ENCODE measurements at places on chromosomes 1 and 21.

DNA sequence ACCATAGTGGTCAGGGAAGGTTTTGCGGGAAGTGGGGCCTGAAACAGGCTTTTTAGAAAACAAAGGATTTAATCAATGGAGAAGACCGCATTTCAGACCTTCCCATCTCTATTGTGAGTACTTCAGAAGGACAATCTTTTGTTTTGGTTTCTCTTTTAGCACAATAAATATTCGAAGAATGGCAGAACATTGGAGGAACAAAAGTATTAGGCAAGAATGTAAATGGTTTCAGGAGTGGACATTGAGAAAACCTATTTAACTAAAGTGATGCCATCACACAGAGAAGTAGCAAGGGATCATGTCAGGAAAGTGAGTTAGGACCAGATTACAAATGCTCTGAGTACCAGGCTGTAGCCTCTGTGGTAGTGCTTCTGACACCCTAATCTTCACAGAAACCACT is 26.8 kb upstream of the UBE2U start:
- no peak for DNase-seq

GRCh38 chr1:219430419-219430818 is 182.5 kb downstream of the ZC3H11B start:
- DNase-seq, result no peak

- DNase-seq, result no peak
Measured at GRCh38 chr1:117757668-117758067, 151.8 kb downstream of the TENT5C start.

GRCh38 chr21:28447462-28447861 is 545.2 kb downstream of the LTN1 start:
- no peak for DNase-seq

GRCh38 chr1:114750780-114751179 is 7.0 kb downstream of the CSDE1 start:
- no peak for DNase-seq

DNA sequence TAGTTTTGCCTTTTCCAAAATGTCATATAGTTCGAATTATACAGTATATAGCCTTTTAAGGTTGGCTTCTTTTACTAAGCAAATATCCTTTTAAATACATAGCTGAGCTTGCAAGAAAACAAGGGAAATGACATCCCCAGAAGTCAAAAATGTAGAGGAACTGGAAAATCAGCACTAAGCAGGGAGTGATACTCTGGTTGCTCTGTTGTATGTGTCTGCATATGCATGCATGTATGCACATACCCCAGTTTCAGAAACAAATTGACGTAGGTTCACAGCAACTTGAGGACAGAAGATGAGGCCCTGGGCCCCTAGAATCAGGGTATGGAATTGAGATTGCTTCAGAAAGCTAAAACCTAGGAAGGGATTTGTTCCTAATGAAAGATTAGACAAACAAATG is 75.1 kb upstream of the GNG4 start:
- no peak for DNase-seq

DNA sequence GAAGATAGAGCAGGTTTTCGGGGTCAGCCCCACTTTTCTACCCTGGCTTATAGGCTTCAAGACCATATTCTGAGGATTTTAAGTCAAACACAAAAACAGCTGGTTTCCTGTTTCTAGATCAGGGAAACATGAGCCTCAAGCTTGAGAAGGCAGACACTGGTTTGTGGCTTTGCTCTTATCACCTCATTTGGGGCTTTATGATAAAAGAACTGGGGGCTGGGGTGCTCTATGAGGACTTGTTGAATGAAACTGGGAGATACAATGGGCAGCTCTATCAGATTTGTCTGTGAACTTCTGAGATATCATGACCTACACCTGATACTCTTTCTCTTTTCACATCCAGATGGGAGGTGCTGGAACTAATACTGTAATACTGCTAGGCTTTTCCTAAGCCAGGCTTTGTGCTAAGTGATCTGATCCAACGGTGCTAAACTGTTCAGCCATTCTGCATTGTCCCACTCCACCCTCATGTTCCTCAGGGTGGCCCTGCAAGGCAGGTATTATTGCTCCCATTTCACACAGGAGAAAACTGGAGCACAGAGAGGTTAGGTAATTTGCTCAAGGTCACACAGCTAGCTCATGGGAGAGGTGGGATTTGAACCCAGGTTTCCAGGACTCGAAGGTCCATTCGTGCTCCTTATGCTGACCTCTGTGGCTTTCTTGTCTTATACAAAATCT is 6.6 kb downstream of the AJAP1 start:
- DNase-seq, result no peak

DNA sequence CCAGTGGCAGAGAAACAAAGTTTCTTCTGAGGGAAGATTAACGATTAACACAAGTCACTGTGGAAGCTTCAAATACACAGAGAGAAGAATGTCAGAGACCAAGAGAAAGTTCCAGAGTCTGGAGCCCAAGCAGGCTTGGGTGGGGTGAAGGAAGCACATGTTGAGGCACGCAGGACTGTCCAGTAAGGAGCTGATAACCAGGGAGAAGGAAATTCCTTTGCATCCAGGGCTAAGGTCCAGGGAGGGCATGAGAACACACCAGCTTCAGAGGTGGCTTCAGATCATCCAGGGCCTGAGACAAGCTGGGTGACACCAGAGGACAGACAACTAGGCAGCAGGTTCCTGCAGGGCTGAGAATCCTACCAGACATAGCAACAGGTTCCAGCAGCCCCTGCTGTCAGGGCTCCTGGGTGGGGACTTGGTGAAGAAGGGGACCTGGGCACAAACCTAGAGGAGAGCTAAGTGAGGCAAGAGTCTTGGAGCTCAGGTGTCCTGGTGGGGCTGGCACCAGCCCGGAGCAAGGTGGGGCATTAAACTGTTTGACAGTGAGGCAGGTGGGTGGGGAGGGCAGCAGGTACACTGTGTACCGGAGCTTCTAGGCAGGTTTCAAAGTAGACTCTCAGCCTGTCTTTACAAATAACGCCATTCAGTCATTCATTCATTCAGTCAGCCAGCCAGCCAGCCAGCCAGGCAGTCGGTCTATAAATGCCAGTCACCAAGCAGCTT is 2.6 kb upstream of the SPRR1A start:
- no peak for DNase-seq

GRCh38 chr1:93919780-93920179 is 10.6 kb upstream of the GCLM start:
- no peak for DNase-seq

GRCh38 chr1:40847023-40847745 is 15.0 kb downstream of the CITED4 start:
- DNase-seq, result no peak

DNA sequence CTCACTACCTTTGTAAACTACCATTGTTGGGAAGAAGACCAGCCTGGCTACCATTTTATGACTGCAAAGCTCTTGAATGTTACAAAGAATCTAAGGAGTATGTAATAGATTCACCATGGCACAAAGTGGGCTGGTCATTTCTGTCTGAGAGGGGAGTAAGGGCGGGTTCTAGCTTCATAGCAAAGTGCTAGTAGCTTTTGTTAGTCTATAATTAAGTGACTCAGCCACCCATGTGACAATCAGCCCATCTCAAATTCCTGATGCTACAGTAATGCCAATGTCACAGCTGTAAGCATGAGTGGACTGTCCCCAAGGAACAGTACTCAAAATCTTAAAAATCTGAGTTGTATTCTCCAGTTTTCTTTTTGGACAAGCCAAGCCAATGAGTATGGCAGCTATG is 15.4 kb upstream of the OTUD3 start:
- no peak for DNase-seq

DNA sequence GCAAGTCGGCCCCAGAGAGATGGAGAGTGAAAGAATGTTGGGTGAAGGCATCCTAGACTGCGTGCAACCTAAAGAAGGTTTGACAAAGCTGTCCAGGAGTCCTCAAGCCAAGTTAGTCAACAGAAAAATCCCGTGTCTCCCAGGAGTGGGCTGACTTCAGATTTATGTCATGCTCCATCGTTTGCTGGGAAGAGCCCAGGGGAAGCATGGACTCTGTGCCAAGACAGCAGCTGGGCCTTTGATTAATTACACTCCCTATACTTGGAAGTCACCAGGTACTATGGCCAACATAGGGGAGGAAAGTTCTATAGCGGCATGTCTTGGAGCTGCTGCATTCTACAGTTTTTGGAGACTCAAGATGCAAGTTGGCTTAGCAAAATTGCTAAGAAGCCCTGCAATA is 247.4 kb downstream of the KAZN start:
- DNase-seq, result no peak

GRCh38 chr1:219401724-219402625 is 210.9 kb downstream of the ZC3H11B start:
- DNase-seq, result no peak

DNA sequence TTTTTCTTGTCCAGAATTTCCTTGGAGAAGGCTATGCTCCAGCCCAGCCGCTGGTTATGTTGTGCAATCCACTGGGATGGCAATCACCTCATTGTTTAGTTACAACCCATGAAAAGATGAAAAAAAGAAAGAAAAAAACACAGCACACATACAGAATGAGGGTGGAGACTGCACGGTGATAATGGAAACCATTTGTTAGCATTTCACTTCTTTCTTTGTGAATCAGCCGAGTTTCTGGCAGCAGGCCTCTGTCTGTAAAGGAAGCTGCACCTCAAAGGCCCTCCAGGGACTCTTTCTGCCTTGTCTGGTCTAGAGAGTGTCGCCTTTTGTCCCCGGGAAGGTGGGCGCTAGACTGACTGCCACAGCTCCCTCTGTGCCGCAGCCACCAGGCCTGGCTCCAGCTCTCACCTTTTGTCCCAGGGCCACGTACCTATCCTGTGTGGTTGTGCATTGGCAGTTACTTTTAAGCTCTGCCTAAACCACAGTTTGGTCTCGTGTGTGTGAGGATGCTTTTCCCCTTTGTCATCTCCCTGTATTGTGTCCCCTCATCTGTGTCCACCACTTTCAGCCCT is 35.6 kb downstream of the NGF start:
- no peak for DNase-seq

- no peak for DNase-seq
Measured at GRCh38 chr1:197247465-197247864, 20.6 kb upstream of the CRB1 start.

DNA sequence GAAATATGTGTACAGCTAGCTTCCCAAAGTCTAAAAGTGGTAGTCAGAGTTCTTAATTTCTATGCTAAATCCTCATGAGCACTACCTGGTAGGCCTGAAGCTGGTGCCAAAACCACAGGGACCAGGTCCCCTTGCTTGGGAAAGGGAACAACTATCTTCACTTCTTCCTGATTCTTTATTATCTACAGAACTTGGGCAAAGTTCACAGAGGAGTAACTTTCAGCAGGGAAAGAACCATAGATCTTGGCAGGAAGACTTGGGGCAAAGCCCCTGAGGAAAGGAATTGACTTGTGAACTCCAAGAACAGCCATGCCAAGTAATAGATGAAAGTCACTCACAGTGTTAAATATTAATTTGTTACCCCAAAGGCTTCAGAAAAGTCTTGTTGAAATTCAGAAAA is 193.0 kb downstream of the ZC3H11B start:
- DNase-seq, result no peak

GRCh38 chr1:191163621-191164020 is 686.0 kb upstream of the BRINP3 start:
- no peak for DNase-seq

GRCh38 chr1:30908316-30908695 is 252 bp downstream of the SDC3 start:
- DNase-seq, result no peak

DNA sequence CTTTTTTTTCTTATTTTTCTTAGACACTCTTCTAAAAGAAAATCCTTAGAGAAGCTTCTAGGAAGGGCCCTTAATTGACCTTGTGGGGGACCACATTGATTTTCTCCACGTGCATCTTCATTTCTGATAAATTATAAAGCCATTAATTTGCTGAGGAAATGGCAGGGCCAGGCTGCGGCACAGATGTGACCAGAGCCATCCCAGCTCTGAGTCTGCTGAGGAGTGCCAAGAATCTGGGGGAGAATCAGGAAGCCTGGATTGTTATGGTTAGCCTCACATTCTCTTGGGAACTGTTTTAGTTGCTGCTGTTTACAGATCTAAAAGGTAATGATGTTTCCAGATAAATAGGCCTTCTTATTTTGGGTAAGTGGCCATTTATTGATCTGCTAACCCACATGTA is 16.2 kb downstream of the PROX1 start:
- DNase-seq, result no peak

DNA sequence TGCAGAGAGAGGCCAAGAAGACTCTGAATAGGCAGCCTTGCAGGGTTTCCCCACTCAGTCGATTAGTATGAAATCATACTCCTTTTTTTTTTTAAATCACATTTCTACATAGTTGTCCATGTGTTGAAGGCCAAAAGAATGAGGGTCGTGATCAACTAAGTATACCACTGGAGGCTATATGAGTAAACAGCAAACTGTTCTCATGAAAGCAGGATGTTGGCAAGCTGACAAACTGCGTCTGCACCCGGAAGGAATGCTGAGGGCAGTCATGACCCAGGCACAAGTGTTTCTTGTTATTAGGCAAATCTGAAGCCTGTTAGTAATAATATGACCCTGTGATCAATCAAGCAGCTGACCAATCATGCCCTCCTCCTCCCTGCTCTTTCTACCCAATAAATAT is 213.2 kb downstream of the USH2A start:
- no peak for DNase-seq

DNA sequence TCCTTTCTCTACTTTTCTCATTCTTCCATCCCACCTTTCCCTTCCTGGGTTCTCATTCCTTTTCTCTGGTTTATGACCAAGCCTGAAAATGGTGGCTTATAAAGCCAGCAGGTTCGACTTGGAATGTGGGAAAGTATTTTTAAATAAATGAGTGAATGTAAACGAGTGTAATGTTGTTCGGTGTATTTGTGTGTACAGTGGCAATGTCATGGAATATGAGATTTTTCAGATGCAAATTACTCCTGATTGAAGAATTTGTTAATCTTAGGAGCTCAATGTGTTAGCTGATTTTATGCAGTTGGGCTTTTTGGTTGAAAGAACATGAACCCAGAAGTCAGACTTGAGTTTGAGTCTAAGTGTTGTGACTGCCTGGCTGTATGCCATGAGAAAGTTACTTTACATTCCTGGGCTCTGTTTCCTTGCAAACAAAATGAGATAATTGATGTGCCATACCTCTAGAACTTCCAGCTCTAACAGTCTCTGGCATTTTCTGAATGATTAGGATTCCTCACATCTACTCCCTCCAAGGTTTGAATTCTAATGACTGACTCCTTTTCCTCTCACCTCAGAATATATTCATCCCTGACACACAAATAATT is 6.6 kb downstream of the SGIP1 start:
- no peak for DNase-seq

- DNase-seq, result no peak
Measured at GRCh38 chr1:162458236-162458635, 39.4 kb upstream of the UHMK1 start.

DNA sequence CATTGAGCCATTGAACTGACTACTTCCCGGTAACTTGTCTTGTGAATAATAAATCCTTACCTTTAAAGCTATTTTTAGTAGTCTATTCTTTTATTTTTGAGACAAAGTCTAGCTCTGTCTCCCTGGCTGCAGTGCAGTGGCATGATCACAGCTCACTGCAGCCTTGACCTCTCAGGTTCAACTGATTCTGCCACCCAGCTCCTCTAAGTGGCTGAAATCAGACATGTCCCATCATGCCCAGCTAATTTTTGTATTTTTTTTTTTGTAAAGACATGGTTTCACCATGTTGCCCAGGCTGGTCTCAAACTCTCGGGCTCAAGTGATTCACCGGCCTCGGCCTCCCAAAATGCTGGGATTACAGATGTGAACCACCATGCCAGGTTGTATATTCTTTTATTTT is 59.3 kb upstream of the PTGS2 start:
- DNase-seq, result no peak

GRCh38 chr1:243496187-243496646 is 240.4 kb downstream of the SDCCAG8 start:
- DNase-seq, result no peak

All from inflammatory macrophage (primary cell).